ENCODE measurements at places on chromosomes 6 and 20.

DNA sequence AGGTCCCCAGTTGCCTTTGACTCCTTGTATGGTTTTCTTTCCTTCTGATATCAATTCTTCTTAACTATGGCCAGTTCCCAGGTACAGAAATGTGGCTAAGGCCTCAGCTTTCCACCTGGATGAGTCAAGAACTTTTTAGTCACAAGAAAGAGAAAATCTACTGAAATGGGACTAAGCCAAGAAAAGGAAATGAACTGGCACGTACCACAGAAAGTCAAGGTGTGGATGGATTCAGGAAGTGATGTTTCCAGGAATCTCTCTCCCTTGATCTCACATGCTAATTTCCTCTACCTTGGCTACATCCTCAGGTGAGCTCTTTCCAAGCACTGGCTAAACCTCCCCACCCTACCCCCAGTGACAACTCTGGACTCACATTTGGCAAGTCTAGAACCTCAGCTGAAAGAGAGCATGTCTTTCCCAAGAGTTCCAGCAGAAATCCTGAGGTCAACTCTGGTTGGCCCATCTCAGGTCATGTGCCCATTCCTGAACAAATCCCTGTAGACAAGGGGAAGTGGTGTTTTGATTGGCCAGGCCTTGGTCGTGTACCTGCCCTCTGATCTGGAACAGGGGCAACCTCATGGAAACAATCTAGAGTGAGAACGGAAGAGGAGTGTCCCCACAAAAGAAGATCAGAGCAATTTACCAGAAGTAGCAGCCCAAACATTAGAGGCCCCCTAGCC lies 205.3 kb downstream of the NFATC2 start:
- no peak for DNase-seq

GRCh38 chr6:41624621-41625380 lies 13.5 kb upstream of the MDFI start:
- DNase-seq = no peak

DNA sequence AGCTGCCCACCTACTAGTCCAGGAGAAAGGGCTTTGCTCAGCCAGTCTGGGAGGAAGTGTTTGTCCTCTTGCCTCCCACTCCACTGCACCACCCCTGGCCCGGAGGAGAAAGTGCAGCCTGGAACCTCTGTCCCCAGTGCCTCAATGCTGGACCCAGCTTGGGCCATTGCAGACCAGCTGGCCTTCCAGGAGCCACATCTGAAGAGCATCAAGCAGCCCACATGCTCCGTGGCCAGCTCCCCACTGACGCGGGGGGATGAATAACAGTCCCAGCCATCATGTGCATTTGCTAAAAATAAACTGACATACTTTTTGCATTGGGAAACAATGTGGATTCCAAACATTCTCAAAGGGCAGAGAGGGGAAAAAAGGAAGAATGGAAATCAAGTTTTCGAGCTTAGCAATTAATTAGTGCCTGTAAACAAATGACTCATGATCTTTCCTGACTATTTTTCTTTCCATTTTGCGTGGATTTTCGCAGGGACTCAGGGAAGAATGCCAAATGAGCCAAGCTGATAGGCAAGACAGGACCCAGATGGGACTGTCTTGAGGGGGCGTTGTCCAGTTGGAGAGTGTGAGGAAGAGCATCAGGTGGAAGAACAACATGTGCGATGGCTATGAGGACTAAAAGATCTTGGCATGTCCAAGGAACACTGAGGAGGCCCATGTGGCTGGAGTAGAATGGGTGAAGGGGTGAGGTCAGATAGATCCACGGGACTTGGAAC lies 34.1 kb downstream of the CEBPB start:
- peak; percentile 90 for DNase-seq

- no peak for DNase-seq
Measured at GRCh38 chr6:163573503-163574179, 159.1 kb downstream of the QKI start.

DNA sequence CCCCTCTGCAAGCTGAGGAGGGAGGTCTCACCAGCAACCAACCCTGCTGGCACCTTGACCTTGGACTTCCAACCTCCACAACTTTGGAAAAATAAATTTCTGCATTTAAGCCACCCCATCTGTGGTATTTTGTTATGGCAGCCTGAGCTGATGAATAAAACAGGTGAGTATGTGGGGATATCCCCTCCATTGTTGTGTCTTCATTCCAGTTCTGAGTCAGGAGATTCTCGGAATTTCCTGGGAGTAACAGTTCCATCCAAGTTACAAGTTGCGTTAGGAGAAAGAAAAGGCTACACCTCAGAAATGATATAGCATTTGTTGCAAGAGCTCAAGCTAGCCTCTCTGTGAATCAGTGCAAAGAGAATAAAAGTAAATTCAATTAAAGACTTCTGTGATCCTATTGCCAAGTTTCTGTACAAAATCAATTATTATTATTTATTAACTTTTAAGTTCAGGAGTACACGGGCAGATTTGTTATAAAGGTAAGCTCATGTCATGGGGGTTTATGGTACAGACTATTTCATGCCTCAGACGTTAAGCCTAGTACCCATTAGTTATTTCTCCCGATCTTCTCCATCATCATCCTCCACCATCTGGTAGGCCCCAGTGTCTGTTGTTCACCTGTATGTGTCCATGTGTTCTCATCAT lies 153.0 kb downstream of the NKAIN2 start:
- no peak for DNase-seq

GRCh38 chr6:169950558-169950957 lies 199.1 kb downstream of the ERMARD start:
- no peak for DNase-seq

GRCh38 chr6:18613319-18613925 lies 226.3 kb downstream of the RNF144B start:
- no peak for DNase-seq

DNA sequence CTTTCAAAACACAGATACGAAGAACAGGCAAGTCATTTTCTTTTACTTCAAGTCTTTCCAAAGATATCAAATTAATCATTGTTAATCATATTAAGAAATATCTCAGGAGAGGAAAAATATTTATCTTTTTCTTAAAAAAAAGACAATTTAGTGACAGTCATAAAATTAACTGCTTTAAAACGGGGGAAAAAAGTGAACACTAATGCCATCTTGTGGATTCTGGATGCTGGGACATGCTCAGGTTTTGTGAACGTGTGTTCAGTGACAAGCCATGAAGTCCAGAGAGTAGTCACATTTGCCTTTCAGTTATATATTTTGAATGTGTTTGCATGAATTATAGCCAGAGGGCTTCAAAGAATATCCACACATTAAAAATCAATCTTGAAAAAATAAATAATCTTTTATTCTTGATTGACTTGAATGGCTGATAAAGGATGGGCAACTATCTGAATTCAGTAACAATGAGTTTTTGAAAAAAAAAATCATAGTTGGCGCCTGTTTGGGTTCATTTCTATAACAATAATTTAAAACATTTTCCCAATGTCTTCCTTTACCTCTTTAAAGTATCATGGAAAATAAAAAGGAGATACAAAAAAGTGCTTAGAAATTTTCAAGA lies 74.7 kb upstream of the NOX3 start:
- DNase-seq = peak; percentile 47
